ENCODE measurements at places on chromosomes 12 and 14. TPM values are rescaled to one million over a fixed set of nuclear protein-coding genes. Genes with fewer than 3 reads are reported as not detected.
A peak's percentile ranks its signal among the peaks of the same experiment; 100 is the strongest.

IGFBP6 gene
- polyA plus RNA-seq, result 460 TPM

- no peak for DNase-seq
These were observed 71.3 kb downstream of the DUSP6 start for GRCh38 chr12:89280833-89281538.

GRCh38 chr14:55440385-55440784 is at the start of gene TBPL2:
TSS of gene TBPL2 (minus strand) at chr14:55440616. CDS start at chr14:55440449, 167 bp downstream.
- DNase-seq, result no peak

ANAPC7 gene
- polyA plus RNA-seq, result 43.0 TPM

VRK1 gene
- polyA plus RNA-seq, result 3.7 TPM

GRCh38 chr12:30263434-30263833 is 432.2 kb downstream of the IPO8 start:
- no peak for DNase-seq

SLCO1B3 gene
- polyA plus RNA-seq, result not detected

DNA sequence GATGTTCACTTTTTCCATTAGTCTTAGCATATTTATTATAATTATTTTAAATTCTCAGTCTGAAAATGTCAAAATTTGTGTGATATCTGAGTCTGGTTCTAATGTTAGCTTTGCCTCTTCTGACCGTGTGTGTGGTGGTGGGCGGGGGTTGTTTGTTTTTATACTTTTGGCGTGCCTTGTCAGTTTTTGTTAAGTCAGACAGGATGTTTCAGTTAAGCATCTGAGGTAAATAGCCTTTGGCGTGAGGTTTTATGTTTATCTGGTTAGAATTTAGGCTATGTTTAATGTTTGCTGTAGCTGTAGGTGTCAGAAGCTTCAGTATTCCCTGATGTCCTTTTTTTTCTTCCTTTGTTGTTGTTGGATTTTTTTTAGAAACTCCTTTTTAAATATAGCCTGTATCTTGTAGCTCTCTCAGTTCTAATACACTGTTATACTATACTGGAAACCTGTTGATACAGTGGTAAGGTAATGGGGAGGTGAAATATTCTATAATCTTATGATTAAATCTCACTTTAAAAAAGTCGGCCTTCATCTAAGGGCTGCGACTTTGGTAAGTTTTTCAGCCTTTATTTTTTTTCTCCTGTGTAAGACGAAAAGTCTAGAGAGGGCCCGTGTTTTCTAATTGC is 111.6 kb downstream of the SCAF11 start:
- DNase-seq, result no peak

FAM234B gene
- 2.8 TPM for polyA plus RNA-seq

DNA sequence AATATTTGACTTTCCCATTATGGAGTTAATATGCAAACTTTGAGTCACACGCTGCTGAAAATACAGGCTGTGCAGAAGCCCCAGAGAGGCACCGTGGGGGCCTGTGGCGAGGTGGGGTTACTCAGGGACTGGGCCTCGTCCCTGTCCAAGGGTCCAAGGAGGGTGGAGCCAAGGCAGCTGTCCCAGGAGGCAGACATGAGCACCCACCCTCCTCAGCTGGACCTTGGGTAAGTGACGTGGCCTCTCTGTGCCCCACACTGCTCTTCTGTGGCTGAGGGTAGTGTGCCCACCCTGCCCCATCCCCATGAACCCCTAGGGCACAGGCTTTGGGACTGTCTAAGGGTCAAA is 39.4 kb downstream of the FAM222A start:
- no peak for DNase-seq

DNA sequence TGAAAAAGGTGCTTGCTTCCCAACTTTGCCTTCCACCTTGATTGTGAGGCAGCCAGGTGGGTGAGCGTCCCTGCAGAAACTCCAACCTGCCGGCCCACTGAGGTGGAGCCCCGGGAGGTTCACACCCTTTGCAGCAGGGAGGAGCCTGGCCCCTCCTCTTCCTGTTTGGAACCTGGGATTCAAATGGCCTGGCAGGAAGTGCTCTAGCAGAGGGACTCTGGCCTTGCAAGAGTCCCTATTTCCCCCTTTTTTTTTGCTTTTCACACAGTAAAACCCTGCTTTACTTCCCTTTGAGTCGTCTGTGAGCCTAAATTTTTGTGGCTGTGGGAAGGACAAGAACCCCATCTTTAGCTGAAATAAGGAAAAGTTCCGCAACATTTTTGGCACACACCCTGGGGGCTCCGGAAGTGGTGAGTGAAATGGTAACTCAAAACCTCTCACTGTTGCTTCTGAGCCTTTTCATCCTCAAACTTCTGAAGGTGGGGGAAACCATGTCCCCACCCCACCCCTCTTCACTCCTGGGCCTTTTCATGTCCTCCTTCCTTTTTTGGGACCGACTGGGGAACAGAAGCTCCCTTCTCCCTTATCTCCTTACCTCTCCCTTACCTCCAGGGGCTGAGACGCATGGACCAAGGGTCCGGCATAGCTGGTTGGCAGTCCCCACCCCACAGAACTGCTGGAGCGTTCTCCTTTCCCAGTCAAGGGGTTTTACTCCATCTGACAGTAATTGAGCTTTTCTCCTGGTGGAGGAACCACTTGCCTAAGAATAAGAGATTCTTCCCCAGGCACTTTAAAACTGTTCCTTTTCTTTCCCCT is 102.0 kb downstream of the KCNMB4 start:
- DNase-seq, result no peak

ACSM4 gene
- polyA plus RNA-seq, result not detected

DNA sequence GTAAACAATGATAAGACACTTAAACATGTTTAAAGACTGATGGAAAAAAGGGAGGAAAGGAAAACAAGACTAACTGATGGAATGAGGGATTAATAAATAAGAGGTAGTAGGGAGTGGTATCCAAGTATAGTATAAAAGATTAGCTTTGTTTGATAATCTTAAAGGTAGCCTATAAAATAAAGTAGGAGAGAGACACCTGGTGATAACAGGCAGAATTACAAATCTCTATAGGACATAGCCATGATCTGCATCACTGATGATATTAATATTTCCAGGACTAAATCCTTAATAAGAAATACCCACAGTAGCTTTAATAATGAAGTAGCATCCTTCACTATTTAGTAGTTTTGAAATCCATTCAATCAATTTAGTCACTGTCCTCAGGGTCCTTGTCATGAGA is 30.4 kb downstream of the DLGAP5 start:
- no peak for DNase-seq

CTSG gene
- polyA plus RNA-seq, result not detected

LBHD2 gene
- polyA plus RNA-seq, result not detected

EDDM3A gene
- not detected for polyA plus RNA-seq

TESPA1 gene
- not detected for polyA plus RNA-seq

DNA sequence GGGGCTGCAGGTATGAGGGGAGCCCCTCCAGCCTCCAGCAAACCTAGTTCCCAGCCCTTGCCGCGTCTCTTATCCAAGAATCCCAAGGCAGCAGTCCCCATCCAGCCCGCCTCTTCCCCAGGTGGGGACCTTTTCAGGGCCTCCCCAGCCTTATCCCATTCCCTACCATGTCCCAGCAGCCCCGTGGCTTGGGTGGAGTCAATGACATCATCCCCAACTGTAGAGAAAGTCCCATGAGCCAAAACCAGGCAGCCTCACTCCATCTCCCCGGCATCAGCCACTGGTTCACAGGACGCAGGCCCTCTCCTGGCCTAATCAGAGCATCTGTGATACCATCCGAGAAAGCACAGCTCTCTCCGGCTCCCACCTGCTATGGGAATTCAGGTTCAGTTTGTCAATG is 131.0 kb downstream of the NCOR2 start:
- DNase-seq, result no peak

GRCh38 chr12:108519558-108519957 is 4.5 kb downstream of the FICD start:
- DNase-seq, result no peak

LALBA gene
- not detected for polyA plus RNA-seq

GRCh38 chr14:90491221-90491885 is 94.5 kb downstream of the CALM1 start:
- no peak for DNase-seq

ASIC1 gene
- polyA plus RNA-seq, result 4.9 TPM

GRCh38 chr14:84891404-84891803 is 638.5 kb upstream of the FLRT2 start:
- no peak for DNase-seq

- DNase-seq, result no peak
These were observed 214.4 kb upstream of the LRFN5 start for GRCh38 chr14:41392226-41392625.

- DNase-seq, result no peak
These were observed 68.6 kb downstream of the EP400 start for GRCh38 chr12:132018193-132018916.

DNA sequence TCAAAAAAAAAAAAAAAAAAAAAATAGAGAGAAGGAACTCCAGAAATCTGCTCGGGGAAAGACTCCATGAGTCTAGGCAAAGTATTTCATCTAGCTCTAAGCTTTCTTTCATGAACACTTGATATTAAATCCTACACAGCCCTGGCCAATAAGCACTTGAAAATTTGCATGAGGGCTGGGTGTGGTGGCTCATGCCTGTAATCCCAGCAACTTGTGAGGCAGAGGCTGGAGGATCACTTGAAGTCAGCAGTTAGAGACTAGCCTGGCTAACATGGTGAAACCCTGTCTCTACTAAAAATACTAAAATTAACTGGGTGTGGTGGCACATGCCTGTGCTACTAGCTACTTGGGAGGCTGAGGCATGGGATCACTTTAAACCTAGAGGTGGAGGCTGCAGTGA is 13.1 kb upstream of the METAP2 start:
- no peak for DNase-seq

GNPTAB gene
- 36.1 TPM for polyA plus RNA-seq

- no peak for DNase-seq
These were observed 278.7 kb downstream of the ITPR2 start for GRCh38 chr12:26554332-26554731.

DNA sequence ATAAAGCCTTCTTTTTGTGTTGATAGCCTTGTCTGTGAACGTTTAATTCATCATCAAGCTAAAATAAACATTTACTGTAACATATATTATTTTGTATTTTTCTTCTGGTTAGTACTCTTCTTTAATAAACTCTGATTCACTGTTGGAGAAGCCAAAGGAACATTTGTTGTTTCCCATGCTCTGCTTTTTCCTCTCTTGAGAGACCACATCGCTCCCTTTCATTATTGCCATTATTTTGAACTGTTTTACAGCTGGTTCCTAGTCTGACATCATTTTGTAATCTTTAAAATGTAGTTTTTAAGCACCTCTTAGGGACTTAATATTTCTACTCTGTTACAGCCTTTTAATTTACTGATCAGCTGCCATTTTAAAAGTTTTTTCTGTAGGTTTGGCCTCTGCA is 301.8 kb downstream of the NPAS3 start:
- no peak for DNase-seq

GRCh38 chr12:117124421-117125271 is 25.4 kb upstream of the TESC start:
- DNase-seq, result no peak

GRCh38 chr12:28535216-28535615 is 345.0 kb downstream of the CCDC91 start:
- DNase-seq, result peak; percentile 9

PTPRO gene
- 0.60 TPM for polyA plus RNA-seq

DNA sequence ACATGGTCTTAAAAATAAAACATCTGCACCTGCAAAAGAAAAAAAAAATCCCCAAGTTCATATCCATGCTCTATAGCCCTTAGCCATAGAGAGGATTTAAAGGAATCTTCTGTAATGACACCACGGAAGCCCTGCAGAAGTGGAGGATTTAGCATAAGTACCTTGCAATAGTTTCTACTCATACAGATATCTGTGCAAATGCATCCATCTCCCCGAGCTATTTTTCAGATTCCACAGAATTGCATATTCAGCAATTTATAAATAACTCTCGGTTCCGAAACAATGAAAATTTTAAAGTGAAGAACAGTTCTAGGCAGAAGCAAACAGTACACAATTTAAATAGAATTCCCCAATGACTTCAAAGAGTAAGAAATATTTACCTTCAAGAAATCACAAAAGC is 424 bp downstream of the IGF1 start:
- no peak for DNase-seq

CD4 gene
- polyA plus RNA-seq, result 0.42 TPM

CIROP gene
- 0.07 TPM for polyA plus RNA-seq

SDS gene
- not detected for polyA plus RNA-seq

GRCh38 chr12:18953505-18953904 is 176.0 kb upstream of the PLEKHA5 start:
- no peak for DNase-seq
